ENCODE measurements at places on chromosomes 12 and 14. TPM values are rescaled to one million over a fixed set of nuclear protein-coding genes. Genes with fewer than 3 reads are reported as not detected.

Gene GPR135
- 3.2 TPM for polyA plus RNA-seq

Gene ANKS1B
- 5.4 TPM for polyA plus RNA-seq

Gene SLC7A7
- polyA plus RNA-seq = 114 TPM

Gene GPRC5D
- polyA plus RNA-seq = 0.94 TPM

Gene LAG3
- 2.0 TPM for polyA plus RNA-seq

Gene PIWIL1
- polyA plus RNA-seq = 0.31 TPM

Gene GAS2L3
- 24.4 TPM for polyA plus RNA-seq

Gene KIF5A
- 0.41 TPM for polyA plus RNA-seq

Gene HSPB8
- polyA plus RNA-seq = 5.8 TPM

Gene GPR137C
- polyA plus RNA-seq = 9.4 TPM

Gene BORCS5
- polyA plus RNA-seq = 11.0 TPM

Gene POTEG
- polyA plus RNA-seq = not detected

Gene BDKRB1
- 0.87 TPM for polyA plus RNA-seq

Gene SUPT16H
- 140 TPM for polyA plus RNA-seq

Gene REP15
- polyA plus RNA-seq = 3.3 TPM

Gene GUCY2C
- polyA plus RNA-seq = 0.34 TPM

Gene ESR2
- polyA plus RNA-seq = 1.7 TPM

Gene KLHL33
- 0.27 TPM for polyA plus RNA-seq

Gene KRT73
- polyA plus RNA-seq = not detected

Gene PTGDR
- 1.1 TPM for polyA plus RNA-seq

Gene RIPK3
- 3.3 TPM for polyA plus RNA-seq

Gene GLS2
- 1.00 TPM for polyA plus RNA-seq

Gene KRT72
- not detected for polyA plus RNA-seq

Gene MYF6
- polyA plus RNA-seq = not detected

Gene GZMH
- polyA plus RNA-seq = not detected

Gene TEX22
- 2.6 TPM for polyA plus RNA-seq

Gene CACNA1C
- 10.0 TPM for polyA plus RNA-seq

Gene IQSEC3
- 12.8 TPM for polyA plus RNA-seq
